Stimulated activated CD4-positive, alpha-beta T cell treated with anti-CD3 and anti-CD28 coated beads, Interleukin-1b, Interleukin-23, amount 100 ng/mL, for 1 hour (primary cell): ENCODE measurements at places on chromosomes 12 and 14.

GRCh38 chr12:79140711-79141110, 276.1 kb downstream of the SYT1 start:
- no peak for DNase-seq

- no peak for DNase-seq
Observed at GRCh38 chr12:95848575-95849388, 10.0 kb upstream of the SNRPF start.

DNA sequence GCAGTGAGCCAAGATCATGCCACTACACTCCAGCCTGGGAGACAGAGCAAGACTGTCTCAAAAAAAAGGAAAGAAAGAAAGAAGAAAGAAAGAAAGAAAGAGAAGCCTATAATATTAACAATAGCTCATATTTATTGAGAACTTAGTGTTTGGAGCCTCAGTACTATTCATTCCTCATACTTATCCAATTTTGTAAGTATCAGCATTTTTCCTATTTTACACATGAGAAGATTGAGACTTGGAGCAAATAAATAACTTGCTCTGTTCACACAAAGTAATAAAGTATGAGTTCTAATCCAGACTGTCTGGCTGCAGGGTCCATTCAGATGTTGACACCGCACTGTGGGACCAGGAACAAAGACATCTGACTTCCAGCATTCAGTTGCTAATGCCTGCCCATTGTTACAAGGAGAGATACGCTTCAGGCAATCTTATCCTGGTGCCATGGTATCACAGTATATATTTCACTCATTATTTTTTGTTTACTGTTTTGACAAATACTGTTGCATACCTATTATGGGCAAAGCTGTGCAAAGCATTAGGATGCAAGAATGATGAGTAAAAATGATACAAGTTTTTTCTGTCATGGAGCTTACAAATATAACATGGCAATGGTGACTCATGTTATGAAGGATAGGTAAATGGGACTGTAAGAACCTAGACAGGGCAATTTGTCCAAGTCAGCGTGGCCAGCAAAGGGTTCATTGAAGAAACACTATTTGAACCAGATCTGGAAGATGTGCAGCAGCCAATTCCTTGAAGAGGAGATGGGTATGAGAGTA, 21.4 kb upstream of the TMTC2 start:
- no peak for DNase-seq

DNA sequence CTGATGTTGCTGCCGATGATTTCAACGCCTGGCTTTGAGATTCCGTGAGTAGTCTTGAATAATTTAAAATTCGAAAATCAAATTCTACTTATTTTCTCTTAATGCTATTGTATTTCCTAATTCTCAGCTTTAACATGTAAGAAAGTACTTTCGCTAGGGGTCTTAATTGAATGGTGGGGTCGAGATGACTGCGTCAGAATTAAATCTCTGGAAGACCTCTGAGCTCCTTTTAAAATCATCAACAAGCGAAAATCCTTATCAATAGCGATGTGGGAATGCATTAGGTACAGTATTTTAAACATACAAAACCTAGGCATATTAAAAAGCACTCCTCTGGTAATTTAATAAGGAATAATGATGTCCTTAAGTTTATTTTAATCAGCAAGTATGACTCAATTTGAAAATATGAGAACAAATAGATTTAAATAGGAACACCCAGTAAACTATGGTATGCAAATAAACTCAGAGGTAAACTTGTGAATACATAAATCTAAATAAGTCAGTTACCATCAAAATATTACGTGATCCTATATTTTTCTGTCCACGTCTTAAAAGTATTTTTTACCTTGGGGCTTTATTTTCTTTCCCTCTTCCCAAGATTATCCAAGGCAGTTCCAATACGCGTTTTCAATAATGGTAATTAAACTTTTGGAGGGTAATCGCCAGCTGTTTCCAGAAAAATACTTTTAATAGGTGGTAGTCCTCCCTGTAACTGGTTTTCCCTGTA, 1.4 kb downstream of the FOXA1 start:
- no peak for DNase-seq

DNA sequence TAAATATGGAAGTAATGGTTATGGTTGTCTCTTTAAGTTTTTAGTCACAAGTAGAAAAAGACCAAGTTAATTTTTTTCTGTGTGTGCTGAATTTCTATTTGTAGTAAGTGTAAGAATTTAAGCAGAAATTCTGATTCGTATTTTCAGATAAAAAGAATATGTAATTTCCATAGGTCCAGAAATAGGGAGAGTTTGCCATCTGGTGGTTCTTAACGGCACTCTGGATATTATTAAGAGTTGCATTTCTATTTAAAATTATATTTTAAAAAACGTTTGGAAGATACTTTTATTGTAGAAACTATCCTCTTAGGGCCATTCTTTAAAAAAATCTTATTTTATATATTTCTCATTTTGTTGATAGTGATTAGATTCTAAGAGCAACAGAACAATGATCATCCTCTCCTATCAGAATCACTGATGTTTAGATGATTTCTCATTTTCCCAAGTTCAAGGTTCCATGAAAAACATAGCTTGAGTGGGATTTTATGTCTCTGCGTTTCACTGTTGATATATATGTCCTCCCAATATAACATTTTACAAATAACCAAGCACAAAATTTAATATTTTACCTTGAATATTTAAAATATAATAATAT, 88.3 kb downstream of the LRRK2 start:
- DNase-seq: no peak

GRCh38 chr14:90671382-90672234, 144.6 kb downstream of the TTC7B start:
- DNase-seq: no peak

DNA sequence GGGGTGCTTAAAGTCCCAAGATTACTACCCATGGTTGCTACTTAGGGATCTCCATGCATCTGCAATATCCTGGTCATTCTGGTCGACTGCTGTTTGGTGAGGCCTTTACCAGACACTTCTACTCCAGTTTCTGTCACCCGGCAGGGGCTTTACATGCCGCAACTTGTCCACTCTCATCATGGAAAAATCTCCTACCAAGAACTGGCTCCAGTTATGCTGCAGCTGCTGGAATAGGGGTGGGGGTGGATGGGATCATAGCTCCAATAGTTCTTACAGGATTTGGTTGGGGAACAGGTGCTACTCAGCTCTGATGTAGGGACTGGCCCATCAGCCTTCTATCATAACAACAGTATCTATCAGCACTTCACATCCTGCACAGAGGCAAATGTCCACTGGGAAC, 51.6 kb downstream of the SPTB start:
- DNase-seq: no peak

GRCh38 chr12:117671734-117672133, 297.1 kb downstream of the KSR2 start:
- DNase-seq: no peak

DNA sequence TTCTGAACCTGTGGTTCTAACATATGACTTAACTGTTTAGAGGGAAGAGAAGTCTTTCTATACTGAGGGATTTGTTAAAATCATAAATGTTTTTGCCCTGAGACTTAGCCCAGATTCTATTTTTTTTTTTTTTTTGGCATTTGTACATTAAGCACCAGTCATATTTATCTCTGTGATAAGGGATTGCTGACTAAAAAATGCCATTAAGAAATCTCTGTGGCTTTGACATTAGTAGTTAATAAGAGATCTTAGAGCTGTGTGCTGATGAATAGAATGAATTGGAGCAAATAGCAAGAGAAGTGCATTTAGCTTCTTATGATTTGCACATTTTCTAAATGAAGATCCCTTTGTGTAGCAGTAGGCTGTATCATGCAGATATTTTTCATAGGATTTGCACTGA, 32.5 kb downstream of the NFYB start:
- no peak for DNase-seq

DNA sequence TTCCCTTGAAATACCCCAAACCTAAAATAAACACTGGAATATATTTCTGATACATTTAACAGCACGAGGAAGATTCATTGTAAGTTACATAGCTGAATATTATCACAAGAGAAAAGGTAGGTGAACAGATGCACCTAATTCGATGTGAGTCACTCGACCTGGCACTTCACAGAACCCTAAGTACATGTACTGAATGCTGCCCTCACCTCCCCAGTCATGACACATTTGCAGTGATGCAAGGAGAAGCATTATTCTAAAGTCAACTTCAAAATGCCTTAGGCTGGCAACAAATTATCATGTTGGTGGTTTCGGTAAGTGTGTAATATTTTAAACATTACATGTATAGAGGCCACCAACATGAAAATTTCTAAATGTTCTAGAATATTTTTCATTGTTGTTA, 35.2 kb upstream of the TMTC2 start:
- no peak for DNase-seq

- no peak for DNase-seq
Observed at GRCh38 chr14:33669111-33669510, 281.8 kb downstream of the EGLN3 start.
